ENCODE measurements at places on chromosomes 6 and 20.

DNA sequence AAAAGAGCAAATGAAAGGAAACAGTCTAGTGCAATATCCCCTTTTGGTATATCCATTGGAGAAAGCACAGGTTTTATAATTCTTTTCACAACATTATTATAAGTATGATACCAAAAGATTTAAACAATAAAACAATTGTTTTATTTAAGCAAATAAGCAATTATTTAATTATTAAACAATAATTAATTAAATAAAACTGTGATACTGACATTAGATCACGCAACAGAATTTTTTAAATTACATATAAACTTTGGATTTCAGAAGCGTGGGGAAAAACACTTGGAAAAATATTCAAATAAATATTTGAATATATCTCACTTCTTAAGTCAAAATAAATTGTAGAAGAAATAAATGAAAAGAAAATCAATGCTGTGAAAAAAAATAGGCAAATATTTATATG is 76.2 kb upstream of the STXBP5 start:
- no peak for DNase-seq

GRCh38 chr20:10225439-10226060 is 6.9 kb downstream of the SNAP25 start:
- DNase-seq, result no peak

GRCh38 chr6:134822920-134823709 is 126.8 kb downstream of the ALDH8A1 start:
- peak; percentile 66 for DNase-seq

GRCh38 chr6:10098756-10099528 is 315.9 kb downstream of the TFAP2A start:
- no peak for DNase-seq

- no peak for DNase-seq
These were observed 3.9 kb upstream of the CLDN20 start for GRCh38 chr6:155259897-155260296.

GRCh38 chr20:53895385-53895755 is 175.0 kb downstream of the BCAS1 start:
- DNase-seq, result no peak

GRCh38 chr20:59576216-59576953 is 28.0 kb upstream of the PHACTR3 start:
- no peak for DNase-seq

Data from AG04450 (cell line).